Stimulated activated CD8-positive, alpha-beta memory T cell treated with anti-CD3 and anti-CD28 coated beads, Interleukin-4, amount 100 ng/mL, for 24 hours (primary cell): ENCODE measurements at places on chromosomes 12 and 14.

GRCh38 chr14:37585971-37586796 lies 8.9 kb downstream of the FOXA1 start:
- DNase-seq, result no peak

- DNase-seq, result no peak
These were observed 56.0 kb downstream of the TTC9 start for GRCh38 chr14:70697701-70698100.

DNA sequence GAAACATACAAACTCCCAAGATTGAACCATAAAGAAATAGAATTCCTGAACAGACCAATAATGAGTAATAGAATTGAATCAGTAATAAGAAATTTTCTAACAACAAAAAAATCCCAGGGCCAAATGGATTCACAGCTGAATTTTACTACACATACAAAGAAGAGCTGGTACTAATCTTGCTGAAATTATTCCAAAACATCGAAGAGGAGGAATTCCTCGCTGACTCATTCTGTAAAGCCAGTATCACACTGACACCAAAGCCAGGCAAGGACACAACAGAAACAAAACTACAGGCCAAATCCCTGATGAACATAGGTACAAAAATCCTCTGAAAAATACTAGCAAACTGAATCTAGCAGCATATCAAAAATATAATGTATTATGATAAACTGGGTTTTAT lies 367.8 kb upstream of the CLEC14A start:
- no peak for DNase-seq

- no peak for DNase-seq
These were observed 1.1 kb upstream of the C14orf132 start for GRCh38 chr14:96037891-96038557.

DNA sequence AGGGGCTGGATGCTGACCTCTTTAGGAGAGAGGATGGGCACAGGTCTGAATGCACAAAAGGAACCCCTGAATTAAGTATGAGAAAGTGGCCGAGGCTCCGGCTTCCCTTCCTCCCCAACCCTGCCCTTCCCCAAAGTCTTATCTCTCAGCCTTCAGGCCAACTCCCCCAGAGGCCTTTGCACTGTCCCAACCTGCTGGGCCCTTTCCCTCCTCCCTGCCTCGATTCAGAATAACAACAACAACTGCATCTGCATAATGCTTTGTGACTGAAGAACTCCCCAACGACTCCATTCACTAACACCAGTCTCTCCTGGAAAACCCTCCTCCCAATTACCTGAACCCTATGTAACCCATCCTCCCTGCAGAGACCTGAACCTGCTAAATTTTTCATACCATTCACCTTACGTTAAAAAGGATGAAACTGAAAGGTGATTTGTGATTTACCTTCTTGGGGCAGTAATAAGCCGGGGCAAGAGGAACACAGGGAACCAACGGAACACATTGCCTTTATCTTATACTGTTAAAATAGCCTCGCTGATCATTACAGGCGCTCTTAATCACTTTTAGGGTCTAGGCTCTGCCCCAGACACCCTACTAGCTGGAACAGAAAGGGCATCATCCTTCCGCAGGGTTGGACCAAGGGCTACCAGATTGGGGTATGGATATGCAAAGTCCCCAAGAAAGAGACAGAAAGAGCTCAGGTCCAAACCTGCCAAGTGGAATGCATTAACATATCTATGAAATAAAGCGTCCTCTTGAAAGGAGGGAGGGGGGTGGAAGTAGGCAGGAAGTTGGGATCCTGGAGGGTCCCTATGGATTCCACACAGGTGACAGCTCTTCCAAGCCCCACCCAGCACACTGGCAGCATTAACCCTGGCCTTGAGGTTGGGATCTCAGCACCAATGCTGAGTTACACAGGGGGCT lies 24.2 kb upstream of the FOXN3 start:
- DNase-seq, result no peak

DNA sequence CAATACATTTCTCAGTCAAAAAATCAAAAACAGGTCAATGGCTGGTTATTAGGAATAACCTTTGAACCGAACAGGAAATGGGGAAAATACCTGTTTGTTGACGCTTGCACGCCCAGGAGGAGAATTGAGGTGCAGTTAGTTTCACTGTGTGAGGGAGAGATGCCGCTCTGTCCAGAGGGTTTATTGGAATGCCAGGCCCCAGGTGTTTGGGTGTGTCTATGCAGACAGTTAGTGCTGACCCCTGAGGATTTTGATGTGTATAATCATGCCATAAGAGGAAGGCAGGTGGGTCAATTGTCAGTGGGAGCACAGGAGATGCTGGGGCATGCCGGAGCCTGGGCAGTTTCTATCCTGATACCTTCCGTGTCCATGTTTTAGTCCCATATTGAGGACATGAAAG lies 100.8 kb upstream of the DIO3 start:
- DNase-seq, result no peak

DNA sequence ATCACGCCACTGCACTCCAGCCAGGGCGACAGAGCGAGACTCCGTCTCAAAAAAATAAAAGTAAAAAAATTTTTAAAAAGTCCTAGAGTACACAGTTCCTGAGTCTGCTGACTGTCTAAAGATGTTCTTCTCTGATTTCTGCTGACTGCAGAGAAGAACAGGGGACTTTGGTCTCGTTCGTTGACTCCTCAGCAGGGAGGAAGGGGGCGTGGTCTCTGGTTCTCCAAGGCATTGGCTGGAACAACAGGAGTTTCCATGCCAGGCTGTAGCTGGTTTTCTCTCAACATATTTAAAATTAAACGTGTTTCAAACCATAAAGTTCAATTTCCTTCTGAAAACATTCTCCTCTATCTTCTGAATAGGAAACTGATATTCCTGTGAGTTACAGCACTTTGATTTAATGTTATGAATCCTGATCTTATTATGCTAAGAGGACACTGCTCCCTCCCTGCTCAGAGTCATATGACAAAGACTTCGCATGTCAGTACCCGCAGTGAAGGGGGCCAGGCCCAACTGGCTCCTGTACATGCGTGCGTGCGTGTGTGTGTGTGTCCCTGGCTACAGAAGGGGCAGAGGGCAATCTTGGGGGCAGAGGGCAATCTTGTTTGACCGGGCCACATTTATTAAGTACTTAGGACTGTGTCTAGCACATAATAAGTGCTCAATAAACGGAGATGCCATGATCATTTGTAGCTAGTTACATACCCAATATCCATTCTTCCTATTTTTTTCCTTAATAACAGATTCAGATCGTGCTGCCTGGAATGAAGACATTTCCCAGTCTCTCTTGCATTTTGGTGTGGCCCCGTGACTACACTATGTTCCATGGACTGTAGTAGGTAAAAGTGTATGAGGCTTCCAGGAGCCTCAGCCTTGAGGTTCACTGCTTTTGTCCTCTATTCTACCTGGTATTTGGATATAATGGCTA lies 16.5 kb upstream of the HNF1A start:
- no peak for DNase-seq

DNA sequence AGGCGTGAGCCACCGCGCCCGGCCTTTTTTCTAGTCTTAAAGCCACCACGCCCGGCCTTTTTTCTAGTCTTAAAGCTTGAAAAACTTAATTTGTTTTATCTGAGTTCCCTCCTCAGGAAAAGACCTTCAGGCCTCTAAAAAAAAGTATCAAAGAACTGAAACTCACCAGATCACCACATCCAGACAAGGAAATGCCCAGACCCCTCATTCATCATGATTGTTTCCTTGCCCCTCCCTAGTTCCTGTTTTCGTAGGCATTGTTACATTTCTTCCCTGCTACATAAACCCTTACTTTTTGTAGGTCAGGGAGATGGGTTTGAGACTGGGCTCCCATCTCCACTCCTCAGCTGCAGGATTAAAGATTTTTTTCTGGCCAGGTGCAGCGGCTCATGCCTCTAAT lies 21.1 kb upstream of the VWF start:
- no peak for DNase-seq

GRCh38 chr14:102512793-102513300 lies 3.3 kb upstream of the ANKRD9 start:
- no peak for DNase-seq

GRCh38 chr12:15690320-15690719 lies 98.9 kb downstream of the EPS8 start:
- no peak for DNase-seq
